GM04504 (cell line): ENCODE measurements at places on chromosomes 1 and 21.

- DNase-seq = no peak
Measured at GRCh38 chr21:26170471-26171257, at the start of gene APP. TSS of gene APP (minus strand) at chr21:26170770. CDS start at chr21:26170620, 150 bp downstream.

GRCh38 chr1:160083968-160084770 is 2.8 kb downstream of the KCNJ9 start:
- DNase-seq = no peak

GRCh38 chr21:35658242-35658641 is 402.1 kb downstream of the SETD4 start:
- DNase-seq = peak; percentile 59

- no peak for DNase-seq
Measured at GRCh38 chr1:212553676-212554075, 54.9 kb upstream of the ATF3 start.

DNA sequence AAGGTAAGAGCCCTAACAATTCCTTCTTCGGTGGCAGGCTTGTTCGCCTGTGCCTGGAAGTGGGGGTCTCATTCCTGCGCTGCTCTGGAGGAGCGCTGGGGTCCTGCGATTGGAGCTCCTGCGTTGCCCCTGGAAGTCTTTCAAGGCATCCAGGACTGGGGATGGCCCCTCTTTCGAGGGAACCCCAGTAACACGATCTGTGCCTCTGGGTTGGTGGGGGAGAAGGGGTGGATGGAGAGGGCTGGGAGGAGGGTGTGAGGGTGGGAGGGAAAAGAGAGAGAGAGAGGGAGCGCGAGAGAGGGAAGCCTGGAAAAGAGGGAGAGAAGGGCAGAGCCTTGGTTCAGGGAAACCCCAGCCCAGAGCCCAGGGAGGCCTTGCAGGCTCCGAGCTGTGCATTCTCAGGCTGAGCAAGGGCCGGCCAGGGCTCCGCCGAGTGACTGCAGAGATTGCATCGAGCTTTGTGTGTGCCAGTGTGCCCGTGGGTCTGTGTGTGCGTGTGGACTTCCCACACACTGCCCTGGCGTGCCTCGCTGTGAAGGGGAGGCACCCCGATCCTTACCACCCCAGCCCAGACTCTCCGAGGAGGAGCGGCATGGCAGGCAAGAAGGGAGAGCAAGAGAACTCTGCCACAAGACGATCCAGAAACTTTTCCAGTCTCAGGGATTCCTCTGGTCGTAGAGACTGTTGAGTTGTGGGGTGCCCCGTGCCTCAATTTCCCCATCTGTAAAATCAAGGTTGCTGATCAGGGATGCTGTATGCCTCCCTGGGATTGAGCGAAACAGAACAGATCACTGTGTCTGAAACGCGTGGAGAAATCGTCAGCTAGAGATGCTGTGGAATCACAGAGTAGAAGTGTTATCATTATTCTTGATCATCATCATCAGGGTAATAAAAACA is 619 bp downstream of the BCL9 start:
- DNase-seq = peak; percentile 13

GRCh38 chr1:230301822-230302221 is 124.3 kb downstream of the PGBD5 start:
- DNase-seq = no peak

DNA sequence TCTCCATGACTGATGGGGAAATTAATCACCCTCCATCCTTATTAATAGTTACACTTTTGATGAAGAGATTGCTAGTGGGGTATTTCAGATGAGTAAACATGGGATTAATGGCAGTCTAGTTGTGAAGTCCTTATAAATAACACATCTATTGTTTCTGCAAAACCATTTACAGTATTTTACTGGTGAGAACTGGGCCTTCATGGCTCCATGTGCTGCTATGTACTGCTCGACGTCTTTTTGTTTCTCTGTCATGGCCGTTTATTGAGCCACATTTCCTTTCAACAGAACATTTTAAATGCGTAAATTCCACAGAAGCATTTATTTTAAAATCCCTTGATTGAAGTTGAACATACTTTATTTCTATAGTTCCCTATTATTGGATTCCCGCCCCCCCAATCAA is 34.5 kb downstream of the SPEN start:
- no peak for DNase-seq

DNA sequence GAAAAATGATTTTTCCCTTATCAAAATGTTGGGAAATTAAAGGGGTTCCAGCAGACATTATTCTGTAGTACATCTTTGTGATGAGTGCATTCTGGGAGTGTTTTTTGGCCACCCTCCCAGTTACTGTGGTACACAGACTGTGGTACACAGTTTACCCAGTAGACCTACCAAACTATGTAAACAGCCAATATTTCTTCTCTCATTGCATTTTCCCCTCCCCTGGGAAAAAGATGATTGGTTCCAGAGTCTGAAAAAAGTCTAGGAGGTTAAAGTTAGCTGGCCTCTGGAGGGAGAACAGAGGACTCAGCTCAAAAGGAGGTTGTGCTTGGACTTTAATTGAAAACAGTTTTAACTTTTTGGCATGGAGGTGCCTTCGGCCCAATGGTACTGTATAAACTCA is 42.5 kb downstream of the PGM1 start:
- peak; percentile 39 for DNase-seq

DNA sequence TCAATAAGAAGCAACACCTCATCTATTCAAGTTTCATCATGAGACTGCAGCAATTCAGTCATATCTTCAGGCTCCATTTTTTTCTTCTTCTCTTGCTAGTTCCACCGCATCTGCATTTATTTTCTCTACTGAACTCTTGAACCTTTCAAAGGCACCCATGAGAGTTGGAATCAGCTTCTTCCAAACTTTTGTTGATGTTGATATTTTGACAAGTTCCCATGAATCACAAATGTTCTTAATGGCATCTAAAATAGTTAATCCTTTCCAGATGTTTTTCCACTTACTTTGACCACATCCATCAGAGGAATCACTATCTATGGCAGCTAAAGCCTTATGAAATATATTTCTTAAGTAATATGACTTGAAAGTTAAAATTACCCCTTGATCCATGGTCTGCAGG is 434.3 kb downstream of the GPATCH2 start:
- no peak for DNase-seq

DNA sequence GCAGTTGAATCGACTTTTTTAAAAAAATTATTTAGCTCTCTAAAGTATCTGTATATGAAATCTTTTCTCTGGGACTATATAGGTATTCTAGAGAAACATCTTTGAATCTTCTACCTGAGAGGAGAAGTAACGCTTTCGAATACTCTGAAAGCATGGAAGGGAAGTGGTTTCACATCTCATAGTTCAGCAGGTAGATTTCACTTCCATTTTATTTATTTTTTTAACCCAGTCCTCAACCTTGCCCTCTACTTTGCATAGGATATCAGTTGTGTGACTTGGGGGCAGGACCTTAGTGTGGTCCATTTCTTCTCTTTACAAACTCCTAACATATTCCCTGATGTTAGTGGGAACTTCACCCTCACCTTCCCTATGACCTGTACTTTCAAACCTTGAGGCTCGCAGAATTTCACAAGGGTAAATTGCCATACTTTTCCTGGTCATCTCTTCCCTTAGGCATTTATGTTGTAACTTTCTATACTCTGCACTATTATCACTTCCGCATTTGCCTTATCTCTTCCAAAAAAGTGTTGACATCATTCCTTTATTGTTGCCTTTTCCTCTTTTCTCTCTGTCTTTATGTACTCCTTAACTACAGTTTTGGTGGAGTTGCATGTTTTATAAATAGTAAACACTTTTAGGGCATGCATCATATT is 1208.5 kb upstream of the ADGRL4 start:
- no peak for DNase-seq

DNA sequence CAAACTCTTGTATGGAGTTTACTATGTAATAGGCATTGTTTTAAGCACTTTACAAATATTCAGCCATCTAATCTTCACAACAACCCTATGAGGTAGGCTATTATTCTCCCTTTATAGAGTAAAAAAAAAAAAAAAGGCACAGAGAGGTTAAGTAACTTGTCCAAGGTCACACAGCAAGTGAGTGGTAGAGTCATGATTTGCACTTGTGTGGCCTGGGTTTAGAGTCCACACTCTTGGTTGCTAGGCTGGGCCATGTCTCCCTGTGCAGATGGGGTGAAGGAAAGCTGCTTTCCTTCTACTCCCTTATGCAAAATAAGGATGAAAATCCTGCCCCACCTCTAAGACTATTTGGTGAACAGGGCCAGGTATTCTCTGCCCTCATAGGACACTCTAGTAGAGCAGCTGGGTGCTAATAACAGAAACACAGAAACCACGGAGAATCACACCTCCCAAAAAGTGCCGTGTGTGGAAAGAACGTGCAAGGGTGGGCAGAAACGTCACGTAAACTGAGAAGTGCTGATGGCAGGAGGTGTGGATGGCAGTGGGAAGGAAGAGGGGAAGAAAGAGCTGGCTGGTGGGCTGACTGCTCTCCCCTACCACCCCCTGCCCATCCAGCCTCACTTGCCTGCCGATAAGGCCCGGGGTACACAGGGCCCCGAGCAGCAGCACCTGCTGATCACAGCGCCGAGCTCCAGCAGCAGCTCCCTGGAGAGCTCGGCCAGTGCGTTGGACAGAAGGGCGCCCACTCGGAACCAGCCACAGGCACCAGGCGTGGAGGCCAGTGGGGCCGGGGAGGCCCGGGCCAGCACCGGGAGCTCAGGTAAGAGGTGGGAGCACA is 28.3 kb upstream of the VPS13D start:
- DNase-seq = no peak

DNA sequence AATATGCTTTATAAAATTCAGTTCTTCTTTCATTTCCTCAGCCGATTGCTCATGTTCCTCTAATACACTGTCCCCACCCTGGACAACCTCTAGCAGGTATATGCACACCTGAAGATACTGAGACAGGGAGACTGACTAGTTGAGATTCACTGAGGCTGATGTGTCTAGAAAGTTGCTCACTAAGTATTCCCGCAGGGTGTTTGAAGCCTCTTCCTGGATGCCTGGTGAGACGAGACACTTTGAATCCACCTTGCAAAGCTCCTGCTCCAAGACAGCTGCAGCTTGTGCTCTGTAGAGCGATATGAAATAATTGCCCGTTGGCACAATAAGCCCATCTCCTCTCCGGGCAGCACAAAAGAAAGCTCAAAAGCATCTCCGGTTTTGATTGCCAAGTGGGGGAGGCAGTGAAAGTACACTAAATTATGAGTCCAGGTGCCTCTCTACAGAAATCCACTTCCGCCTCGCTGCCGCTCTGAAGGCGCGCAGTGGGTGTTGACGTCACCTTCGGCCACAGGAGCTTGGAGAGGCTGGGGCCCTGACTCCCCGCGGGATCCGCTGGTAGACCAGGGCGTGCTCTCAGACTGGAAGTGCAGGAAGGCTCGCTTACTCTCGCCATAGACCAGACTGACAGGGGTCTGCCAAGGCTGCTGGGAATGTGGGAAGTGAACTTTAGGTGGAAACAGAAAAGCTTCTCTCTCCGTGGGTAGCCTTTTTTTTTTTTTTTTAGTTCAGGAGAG is 46.3 kb downstream of the GPA33 start:
- no peak for DNase-seq

- DNase-seq = no peak
Measured at GRCh38 chr21:31298618-31299269, 45.3 kb downstream of the TIAM1 start.

- DNase-seq = peak; percentile 76
Measured at GRCh38 chr1:163035446-163036249, 33.5 kb upstream of the RGS4 start.

GRCh38 chr1:31748365-31748764 is 15.8 kb downstream of the ADGRB2 start:
- DNase-seq = no peak
